ENCODE measurements at places on chromosomes 3 and 15.

DNA sequence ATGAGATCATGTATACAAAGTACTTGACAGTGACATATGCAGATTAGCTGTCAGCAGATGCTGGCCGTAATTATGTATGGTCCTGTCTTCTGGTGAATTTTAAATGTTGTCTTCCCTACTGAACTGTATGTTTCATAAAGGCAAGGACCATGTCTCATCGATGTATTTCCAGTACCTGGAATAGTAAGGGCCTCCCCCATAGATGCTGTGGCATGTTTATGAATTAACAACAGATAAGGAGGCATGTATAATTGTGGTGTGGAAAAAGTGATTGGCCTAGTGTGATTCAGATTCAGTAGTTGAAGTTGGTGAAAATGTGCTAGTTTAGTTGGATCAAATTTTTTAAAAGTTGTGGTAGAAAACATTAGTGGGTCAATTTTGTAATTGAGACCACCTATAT lies 202.7 kb upstream of the SLC2A2 start:
- no peak for DNase-seq

GRCh38 chr3:160707187-160707794 lies 30.3 kb downstream of the ARL14 start:
- peak; percentile 52 for DNase-seq

DNA sequence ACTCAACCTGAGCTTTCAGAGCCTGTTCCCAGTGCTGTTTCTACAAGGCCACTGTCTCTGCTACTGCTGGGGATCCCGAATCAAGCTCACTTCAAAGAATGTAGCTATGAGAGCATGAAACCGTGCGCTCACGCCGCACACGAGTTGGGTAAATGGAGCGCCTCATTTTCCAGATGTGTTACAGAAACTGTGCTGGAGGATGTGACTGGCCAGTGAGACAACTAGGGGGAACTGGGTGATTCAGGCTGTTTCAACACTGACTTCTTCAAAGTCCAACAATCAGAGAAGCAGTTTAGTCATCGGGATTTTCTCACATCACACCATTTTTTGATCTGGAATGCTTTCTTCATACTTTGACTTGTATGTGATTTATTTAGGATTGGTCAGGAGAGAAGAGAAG lies 3.5 kb downstream of the ZNF710 start:
- peak; percentile 58 for DNase-seq

GRCh38 chr3:19149368-19149767 lies 1.1 kb downstream of the KCNH8 start:
- DNase-seq, result peak; percentile 44

GRCh38 chr15:70094690-70095311 lies 2.9 kb downstream of the TLE3 start:
- DNase-seq, result no peak

GRCh38 chr3:169562988-169563774 lies 100.3 kb downstream of the MECOM start:
- peak; percentile 11 for DNase-seq

DNA sequence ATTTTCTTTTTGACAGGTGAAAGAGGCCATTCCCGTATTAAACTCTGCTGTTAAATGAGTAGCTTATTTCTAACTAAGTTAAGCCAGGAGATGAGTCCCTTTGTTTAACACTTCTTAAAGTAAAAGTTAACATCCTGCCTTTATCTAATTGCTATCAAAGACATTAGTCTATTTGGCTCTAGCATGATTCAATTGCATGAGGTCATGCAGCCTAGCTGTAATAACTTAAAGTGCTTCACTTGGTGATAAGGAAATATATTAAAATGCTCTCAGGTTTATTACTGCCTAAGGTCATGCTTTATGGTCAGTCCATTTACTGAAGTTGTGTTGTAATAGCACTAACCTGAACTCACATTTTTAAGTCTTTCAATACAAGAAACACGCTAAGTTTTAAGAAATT lies 82.3 kb upstream of the MLF1 start:
- DNase-seq, result no peak

GRCh38 chr3:49166752-49167556 lies 823 bp upstream of the CCDC71 start:
- no peak for DNase-seq

DNA sequence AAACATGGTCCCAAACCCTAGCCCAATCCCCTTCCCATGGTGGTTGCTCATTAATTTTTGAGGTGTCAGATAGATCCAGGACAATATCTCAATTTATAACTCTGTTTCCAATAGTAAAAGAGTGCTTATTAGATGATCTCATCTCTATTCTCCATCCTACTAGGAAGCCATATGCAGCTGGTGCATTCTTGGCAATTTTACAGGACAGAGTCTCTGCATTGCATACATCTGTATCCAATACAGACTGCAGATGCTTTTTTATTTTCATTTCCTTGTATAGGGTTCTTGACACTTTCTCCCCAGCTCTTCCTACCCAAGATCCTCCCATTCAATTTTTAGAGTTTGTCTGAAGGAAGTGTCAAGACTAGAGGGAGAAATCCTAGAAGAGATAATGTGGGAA lies 194.8 kb upstream of the DPH6 start:
- DNase-seq, result no peak

GRCh38 chr3:18611991-18612390 lies 186.9 kb upstream of the SATB1 start:
- no peak for DNase-seq

- DNase-seq, result no peak
Observed at GRCh38 chr3:29679944-29680343, 399.1 kb downstream of the RBMS3 start.

Measured in GM12865 (cell line).